ENCODE measurements at places on chromosomes 5 and 9.

- no peak for DNase-seq
These were observed 134.6 kb upstream of the PRSS3 start for GRCh38 chr9:33660772-33661171.

- no peak for DNase-seq
These were observed 68.7 kb upstream of the FSTL4 start for GRCh38 chr5:133680830-133681565.

DNA sequence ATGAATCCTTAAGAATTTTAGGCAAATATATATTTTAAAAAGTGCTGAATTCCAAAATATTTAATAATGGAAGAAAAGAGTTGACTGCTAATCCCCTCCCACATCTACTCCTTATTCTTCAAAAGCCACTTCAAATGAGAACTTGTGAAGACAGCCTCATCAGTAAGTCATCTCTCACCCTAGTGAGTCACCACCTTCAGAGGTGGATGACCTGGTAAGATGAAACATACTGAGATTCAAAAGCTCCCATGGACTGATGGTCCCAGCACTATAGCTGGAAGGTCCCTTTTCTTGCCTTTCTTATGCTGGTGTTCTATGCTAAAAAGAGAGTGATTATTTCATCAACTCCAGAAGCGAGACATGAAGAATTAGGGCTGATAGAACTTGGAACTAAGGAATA, 37.8 kb upstream of the SPDL1 start:
- no peak for DNase-seq

DNA sequence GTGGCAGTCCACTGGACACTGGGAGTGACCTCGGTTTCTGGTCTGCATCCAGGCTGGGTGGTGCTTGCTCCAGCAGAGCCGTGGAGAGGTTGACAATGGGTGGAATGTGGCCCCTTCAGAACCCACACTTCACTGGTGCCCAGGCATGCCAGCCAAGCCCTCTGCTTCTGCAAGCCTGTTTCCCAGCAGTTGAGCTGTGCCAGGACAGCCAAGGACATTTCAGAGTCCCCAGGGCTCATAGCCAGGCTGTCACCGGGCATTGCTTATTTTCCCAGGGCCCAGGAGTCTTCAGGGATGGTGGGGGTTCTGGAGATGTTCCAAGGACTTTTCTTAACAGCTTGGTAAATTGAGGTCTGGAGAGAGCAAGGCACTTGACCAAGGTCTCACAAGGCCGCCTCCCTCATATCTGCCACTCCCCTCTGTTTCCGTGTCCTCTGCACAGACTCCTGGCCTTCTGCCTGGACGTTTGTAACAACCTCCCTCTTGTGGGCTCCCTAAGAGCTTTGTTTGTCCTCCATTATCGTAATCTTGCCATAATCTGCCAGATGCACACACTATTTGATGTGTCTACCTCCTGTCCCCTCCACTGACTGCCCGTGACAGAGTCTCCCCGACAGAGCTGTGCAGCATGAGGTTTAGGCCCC, 3.8 kb upstream of the NDST1 start:
- no peak for DNase-seq
